ENCODE measurements at places on chromosomes 3 and 15.

DNA sequence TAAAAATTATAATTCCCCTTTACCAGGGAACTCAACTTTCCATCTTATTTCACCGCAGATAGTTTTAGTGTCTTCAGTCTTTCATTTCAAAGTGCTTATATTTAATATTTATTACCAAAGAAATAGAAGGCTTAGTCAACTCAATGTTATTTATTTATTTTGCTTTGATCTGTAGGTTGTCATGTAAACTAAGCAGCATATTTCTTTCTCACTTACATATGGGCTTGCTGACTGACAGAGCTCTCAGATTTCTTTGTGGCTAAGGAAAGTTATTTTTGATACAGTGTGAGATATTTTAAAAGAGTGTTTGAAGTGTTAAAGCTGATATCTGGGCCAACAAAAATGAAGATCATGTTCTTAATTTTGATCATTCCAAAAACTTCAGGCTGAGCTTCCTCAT, 331.4 kb downstream of the ROBO1 start:
- DNase-seq = no peak

- DNase-seq = no peak
These were observed 42.8 kb upstream of the SEC22A start for GRCh38 chr3:123158899-123159390.

DNA sequence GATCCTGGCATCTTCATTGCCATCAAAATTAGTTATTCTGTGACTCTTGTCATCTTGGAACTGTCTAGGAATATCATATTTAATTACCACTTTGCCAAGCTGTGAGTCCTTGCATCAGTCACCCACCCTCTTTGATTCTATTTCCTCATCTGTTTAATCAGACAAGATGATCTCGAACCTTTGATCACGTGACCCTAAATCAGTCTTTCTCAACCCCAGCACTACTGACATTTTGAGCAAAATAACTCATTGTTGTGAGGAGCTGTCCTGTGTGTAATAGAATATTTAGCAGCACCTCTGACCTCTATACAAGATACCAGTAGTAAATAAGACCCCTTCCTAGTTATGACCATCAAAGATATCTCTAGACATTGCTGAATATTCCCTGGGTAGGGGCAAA, 343.4 kb upstream of the ARPP21 start:
- DNase-seq = no peak

GRCh38 chr3:37974121-37975083, 16.2 kb upstream of the VILL start:
- DNase-seq = peak; percentile 50

DNA sequence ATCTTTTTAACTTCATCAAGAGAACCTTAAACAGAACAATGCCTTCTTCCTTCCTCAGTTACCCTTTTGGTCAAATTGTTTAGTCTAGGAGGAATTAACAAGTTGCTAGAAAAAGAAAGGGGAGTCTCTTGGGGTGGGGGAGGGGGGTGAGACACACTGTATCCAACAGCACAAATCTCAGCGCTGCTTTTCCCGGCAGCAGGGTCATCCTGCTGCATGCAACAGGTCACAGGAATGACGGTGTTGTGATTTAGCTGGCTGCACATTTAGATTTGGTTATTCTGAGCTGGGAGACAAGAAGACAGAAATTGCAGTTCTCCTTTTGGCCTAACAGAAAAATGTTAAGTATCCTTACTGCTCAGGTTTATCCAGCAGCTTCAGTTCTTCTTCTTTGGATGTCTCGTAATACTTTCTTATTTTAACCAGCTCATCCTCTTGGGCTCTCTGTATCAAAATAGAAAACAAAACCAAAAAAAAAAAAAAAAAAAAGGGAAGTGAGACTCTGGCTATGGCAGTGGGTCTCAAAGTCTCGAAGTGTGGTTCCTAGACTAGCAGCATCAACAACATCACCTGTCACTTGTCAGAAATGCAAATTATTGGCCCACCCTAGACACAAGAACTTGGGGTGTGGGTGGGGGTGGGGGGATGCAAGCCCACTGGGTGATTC, 190.5 kb downstream of the GREM1 start:
- peak; percentile 56 for DNase-seq

DNA sequence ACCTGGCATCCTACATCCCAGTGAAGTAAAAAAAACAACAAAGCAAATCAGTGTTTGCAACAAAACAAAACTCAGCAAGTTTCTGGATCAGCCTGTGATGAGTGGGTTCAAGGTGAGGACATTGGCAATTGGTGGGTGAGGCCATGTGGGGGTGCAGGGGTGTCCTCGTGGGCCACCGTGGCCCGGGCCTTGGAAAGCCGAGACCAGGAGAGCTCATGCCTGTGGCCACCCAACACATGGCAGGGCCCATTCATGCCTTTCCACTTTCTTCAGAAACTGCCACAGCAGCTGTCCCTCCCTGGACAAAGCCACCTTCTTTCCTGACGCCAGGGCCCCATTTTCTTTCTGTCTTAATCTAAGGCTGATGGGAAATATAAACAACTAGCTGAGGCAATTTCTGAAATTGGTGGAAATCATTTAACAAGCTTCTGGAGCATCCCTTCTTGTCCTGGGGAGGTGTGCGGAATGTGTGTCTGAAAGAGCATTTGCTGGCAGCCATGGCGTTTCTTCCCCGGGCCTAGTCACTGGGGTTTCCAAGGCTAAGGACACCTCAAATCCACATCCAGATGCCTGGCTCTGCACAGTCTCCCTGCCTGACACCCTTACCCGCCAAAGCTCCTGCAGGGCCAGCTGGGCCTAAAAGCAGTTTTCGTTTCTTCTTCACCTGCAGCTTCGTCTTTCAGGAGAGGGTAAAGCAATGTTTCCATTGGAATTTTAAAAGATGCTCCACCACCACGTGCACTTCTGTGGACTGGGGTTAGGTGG, 34.1 kb upstream of the SFMBT1 start:
- no peak for DNase-seq

- DNase-seq = no peak
These were observed 4.5 kb downstream of the ADGRG7 start for GRCh38 chr3:100613721-100614390.

GRCh38 chr15:70494517-70494851, 268.9 kb downstream of the UACA start:
- DNase-seq = no peak

- no peak for DNase-seq
These were observed 828 bp downstream of the U2SURP start for GRCh38 chr3:143002083-143002712.

GRCh38 chr3:165642761-165643420, 194.3 kb downstream of the BCHE start:
- DNase-seq = no peak

GRCh38 chr3:7543294-7543880, 682.5 kb downstream of the GRM7 start:
- no peak for DNase-seq

- no peak for DNase-seq
These were observed 1.7 kb downstream of the LRRC2 start for GRCh38 chr3:46564190-46565021.

GRCh38 chr3:124686028-124686670, 44.1 kb upstream of the UMPS start:
- DNase-seq = no peak

DNA sequence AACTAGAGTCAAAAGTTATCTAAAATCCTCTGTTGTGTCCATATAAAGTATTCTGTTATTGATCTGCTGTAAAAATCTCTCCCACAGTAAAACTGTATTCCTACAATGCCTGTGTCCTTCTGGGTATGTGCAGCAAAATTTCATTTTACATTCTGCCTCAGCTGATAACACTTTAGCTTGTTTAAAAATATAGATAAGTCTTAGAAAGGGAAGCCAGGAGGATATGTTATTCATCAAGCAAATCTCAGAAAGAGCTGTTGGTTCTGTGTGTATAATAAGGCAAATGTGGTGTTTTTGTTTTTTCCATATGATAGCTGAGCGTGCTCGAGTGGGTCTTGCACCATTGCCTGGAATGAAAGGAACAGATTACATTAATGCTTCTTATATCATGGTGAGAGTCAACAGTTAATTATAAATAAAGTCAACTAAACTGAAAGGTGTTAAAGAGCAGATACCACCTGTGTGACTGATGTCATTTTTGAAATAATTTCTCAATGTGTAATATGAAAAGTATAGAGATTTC, 96.6 kb downstream of the FEZF2 start:
- no peak for DNase-seq

- no peak for DNase-seq
These were observed 568.7 kb upstream of the BCHE start for GRCh38 chr3:166405896-166406295.

- no peak for DNase-seq
These were observed 16.1 kb downstream of the KLF15 start for GRCh38 chr3:126340943-126341754.

DNA sequence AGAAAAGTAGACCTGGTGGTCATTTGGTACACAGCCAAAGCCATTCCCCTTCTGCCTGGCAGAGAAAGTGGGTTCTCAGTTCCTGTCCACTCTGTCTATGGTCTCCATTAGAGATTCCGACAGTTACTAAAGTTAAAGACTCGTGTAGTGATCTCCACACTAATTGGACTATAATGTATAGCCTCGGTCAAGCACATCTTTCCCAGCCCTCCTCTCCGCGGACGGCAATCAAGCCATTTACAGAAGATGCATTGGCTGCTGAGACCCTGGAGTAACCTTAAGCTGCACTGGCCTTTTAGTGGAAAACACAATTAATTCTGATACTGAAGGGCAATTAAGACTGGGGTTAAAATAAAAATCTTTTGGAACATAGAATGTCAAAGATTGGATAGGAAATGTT, 865.3 kb downstream of the MCTP2 start:
- no peak for DNase-seq

Data from GM18507 (cell line).